Smooth muscle cell of the coronary artery (primary cell): ENCODE measurements at places on chromosomes 5 and 9. TPM values are rescaled to one million over a fixed set of nuclear protein-coding genes. Genes with fewer than 3 reads are reported as not detected.

Gene PRRX2
- total RNA-seq: 8.5 and 15.1 TPM in 2 replicates

Gene GADD45G
- total RNA-seq: 0.08 and 3.3 TPM in 2 replicates

Gene PLAC8L1
- total RNA-seq: not detected in 2 replicates

Gene TLX3
- total RNA-seq: not detected in 2 replicates

Gene PCDHGA5
- total RNA-seq: 0.98 and 1.3 TPM in 2 replicates

Gene CHSY3
- 4.0 and 8.8 TPM in 2 replicates for total RNA-seq
